Brain (organoid and tissue), 16 donors: ENCODE measurements at places on chromosomes 4 and X. TPM values are rescaled to one million over a fixed set of nuclear protein-coding genes. Genes with fewer than 3 reads are reported as not detected.
A peak's percentile ranks its signal among the peaks of the same experiment; 100 is the strongest.

Gene ARSJ
- 0.27 TPM for polyA plus RNA-seq

GRCh38 chrX:24465532-24465865 lies 413 bp downstream of the PDK3 start:
- peak; percentile 8 for DNase-seq

DNA sequence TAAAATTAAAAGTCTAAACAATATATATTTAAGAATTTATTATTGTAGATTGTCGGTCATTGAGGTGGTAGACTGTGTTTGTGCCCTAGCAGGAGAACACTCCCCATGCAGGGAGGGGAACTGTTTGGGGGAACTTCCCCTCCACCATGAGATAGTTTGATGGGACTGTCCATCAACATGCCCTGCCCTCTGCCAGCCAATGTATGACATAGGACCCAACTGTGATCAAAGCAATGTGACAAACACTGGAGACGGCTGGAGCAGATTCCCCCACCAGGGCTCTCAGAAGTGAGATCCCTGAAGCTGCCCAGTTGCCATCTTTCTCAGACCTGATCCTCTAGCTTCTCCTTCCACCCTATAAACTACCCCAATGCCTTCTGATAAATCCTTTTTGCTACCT lies 44.9 kb downstream of the SH3KBP1 start:
- no peak for DNase-seq

DNA sequence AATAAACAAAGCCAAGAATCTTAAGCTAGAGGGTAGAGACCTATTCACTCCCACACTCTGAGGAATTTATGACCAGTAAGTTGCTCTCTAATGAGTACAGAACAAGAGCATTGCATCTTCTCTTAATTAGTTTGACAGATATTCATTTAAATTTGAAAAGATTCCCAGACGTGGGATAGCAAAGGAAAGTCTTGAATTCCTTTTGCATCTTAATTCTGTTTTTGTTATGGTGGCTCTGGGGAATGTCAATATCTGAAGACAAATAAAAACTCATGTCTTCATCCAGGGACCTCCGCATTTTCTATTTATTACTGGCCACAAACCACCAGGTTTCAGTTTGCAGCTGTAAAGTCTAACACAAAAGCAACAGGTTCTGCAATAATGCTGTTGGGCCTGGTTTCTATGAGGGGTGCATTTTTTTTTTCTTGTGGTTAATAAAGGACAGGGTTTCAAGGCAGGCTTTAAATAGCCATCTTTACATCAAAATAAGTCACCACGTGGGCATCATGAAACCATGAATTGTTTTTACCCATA lies 172.3 kb downstream of the SHROOM3 start:
- DNase-seq, result no peak

DNA sequence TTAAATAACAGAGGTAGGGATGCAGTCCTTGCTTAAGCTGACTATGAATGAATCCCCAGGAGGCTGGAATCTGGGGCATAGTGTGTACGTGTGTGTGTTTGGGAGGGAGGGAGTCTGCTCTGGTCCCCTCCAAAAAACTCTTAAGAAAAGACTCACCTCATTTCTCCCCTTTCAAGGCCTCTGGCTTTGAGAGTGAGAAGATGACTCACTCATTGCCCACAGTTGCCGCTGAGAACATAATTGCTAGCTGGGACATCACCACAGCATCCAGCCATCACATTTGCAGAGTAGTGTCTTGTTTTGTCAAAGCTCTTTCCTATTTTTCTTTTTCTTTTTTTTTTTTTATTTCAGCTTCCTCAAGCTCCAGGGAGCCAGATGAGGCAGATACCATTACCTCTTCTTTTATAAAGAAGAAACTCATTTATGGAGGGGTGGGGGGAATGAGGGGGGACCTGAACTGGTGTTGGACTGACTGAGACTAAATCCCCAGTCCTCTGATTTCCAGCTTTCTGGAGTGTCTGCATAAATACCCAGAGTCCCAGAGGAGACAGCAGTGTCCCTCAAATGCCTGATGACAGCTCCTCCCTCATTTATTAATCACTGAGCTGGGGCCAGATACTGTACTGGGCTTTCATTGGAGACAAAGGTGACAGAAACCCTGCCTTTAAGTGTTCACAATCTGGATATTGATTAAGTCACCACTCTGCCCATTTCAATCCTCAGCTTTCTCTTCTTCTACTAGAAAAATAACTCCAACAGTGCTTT lies 61.9 kb upstream of the LAS1L start:
- no peak for DNase-seq

DNA sequence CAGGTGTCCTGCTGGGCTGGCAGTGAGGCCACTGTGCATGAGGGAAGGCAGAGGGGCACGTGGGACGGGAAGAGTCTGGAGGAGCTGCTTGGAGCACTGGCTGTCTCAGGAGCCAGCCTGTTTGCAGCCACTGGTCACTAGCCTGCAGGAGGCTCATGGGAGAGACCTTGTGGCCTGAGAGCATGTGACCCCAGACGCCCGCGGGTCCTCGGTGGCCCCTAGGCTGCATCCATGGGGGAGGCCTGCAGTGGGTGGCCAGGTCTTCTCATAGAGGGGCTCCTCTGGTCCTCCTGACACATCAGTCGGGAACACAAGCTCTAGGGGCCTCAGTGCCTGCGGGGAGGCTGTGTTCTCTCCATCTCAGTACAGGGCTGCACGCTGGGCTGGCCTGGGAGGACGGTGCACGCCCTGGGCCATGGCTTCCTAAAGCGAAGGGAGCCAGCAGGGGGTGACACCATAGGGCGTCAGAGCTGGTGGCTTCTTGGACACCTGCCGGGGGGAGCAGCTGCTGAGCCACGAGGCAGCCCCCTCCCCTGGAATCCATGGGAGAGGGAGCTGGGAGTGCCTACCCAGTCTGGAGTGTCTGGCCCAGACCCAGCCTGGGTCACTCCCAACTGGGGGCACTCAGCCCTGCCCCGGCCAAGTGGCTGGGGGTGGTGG lies 12.3 kb downstream of the NAT8L start:
- DNase-seq, result no peak
